ENCODE measurements at places on chromosomes 1 and 21.
A peak's percentile ranks its signal among the peaks of the same experiment; 100 is the strongest.

- no peak for DNase-seq
Measured at GRCh38 chr1:4856396-4856795, 202.0 kb downstream of the AJAP1 start.

DNA sequence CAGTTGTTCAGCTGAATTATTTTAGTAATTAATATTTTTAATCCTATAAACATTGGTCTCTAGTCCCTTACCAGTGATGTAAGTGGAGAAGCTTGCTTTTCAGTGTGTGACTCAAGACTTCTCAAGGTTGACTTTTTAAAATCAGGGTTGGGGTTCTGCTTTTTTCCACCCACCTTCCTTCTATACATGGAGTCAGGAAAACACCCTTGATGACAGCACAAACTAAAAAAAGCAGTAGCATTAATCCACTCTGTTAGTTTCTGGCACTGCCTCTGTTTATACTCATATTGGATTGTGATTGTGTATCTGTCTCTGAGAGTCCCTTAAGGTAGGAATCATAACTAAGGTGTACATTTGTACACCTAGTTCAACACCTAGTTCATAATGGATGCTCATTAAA is 8.3 kb upstream of the PLEKHO1 start:
- DNase-seq = no peak

DNA sequence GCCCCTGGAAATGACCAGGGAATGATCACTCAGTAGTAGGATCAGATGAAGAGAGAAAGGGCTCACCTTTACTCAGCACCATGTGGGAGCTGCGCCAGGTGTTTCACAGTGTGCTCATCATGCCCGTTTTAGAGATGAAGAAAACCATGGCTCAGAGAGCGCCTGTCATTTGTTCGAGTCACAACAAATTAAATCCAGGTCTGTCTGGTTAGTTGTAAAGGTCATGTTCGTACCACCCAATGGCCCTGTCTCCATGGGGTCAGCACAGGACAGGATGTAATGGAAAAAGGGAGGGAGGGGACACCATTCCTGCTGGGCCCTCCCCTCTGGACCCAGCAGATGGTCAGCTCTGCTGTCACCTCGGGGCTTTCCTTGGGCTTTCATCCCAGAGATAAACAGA is 15.2 kb downstream of the KIRREL1 start:
- DNase-seq = no peak

DNA sequence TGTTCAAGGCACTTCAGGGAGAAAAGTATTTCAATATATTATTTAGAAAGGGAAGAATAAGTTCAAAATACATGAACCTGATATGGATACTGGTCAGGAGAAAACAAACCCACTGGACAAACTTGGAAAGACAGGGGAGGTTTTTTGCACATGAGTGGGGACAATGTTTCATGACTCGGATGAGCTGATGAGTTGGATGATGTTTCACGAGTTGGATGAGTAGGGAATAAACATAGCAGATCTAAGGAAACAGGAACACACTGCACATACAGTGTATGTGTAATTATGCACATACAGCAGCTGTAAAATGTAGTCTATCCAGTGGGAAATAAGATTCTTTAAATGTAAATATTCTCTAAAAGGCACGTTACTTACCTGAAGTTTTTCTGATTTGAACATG is 682.9 kb upstream of the ADAMTS5 start:
- DNase-seq = no peak

GRCh38 chr1:1627829-1628753 is 3.9 kb upstream of the MMP23B start:
- DNase-seq = no peak

GRCh38 chr1:5720936-5721335 is 271.3 kb downstream of the NPHP4 start:
- DNase-seq = no peak

DNA sequence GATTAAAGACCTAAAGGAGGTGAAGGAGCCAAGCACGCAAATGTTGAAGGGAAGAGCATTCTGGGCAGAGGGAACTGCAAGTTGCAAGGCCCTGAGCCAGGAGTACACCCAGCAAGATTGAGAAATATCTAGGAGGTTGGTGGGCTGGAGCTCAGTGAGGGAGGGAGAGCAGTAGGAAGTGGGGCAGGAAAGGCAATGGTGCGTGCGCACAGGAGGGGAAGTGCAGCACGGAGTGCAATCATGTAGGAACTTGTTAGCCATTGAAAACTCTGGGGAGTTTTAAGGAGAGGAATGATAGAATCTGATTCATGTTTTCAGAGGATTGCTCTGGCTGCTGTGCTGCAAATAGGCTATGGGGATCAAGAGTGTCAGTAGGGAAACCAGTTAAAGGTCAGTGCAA is 13.2 kb upstream of the IGSF3 start:
- DNase-seq = no peak

GRCh38 chr1:22520871-22521270 is 42.4 kb upstream of the EPHA8 start:
- no peak for DNase-seq

DNA sequence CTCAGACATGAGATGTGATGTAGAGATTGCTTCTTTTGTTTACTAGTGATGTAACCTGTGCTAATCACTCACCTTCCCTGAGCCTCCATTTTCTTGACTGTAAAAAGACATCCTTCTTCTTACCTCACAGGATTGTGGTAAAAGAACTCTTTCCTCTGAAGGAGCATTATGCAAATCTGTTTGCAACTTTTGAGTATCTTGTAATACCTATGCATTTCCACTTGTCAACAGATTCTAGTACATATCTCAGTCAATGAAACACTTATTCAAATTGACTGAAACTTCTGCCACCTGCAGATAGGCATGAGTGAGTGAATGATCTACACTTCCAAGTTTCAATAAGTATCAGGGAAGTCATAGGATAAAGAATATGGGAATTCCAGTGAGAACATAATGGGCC is 174.7 kb downstream of the HHIPL2 start:
- no peak for DNase-seq

GRCh38 chr1:243549791-243550190 is 293.9 kb downstream of the SDCCAG8 start:
- DNase-seq = no peak

DNA sequence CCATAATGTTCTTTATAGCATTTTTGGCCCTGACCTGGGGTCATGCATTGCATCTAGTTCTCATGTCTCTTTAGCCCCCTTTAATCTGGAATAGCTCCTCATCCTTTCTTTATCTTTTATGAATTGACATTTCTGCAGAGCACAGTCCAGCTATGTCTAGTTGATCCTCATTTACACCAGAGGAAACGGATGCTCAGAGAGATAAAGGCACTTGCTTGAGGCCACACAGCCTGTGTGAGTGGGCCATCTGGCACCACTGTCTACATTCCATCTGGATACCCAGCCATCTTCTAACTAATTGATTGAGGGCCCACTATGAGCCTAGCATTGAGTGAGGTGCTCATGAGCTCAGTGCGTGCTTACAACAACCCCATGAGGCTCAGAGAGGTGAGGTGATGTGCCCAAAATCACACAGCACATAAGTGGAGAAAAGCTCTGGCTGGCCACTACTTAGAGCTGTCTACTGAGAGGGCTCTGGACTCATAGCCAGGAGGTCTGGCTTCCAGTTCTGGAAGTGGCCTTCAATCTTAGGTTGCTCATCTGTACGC is 3.5 kb downstream of the HPCA start:
- no peak for DNase-seq

GRCh38 chr1:19307794-19308508 is 4.0 kb downstream of the AKR7A2 start:
- DNase-seq = no peak

DNA sequence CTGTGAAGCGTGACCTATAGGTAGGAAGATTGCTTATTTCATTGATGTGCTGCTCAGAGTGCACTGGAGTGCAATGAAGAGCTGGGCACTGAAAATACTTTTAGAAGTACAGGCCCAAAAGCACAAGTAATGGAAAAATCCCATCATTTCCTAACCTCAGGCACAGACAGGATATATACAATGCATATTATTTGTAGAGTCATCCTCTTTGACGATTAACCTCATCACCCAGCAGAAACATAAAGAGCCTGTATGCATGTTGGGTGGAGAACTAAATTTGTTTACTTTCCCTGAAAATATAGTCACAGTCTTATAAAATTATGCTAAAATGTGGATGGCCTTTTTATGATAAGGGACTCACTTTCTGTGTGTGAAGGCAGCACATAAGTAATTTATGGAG is 98.1 kb downstream of the TNNI3K start:
- no peak for DNase-seq

GRCh38 chr1:2864203-2864905 is 62.9 kb upstream of the TTC34 start:
- DNase-seq = no peak

GRCh38 chr1:57839526-57839925 is 415.7 kb upstream of the DAB1 start:
- DNase-seq = no peak

DNA sequence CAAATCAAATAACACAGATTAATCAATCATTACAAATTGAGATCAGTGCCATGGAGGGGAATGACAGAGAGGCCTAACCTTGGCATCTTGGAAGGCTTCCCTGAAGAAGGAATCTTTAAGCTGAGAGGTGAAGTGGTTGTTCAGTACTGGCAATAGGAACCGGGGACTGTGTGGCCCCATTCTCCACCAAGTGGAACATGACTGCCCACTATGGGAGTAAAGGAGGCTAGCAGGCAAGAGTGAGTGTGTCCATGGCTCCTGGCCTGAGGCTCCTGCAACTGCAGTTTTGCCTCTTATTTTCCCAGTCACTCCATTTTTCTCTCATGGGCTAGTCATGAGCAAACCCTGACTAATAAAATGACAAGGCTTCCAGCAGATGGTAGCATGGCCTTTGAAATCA is 112.2 kb upstream of the GJB5 start:
- no peak for DNase-seq

DNA sequence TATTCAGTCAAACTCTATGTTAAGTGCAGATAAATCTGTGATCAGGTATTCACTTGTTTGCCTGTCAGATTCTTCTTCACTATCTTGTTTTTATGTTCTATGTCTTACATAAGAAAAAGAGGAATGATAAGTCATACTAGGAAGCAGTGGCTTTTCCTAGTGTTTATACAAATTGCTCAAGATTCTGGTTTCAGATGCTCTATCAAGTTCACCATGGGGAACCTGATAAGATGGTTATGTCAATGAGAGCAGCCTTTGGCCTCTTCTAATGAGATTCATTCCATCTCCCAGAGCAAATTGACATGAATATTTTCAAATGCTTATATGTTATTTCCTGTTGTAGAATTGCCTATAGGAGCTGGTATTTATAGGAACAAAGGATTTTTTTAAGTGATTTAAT is 218.8 kb upstream of the TMPRSS15 start:
- no peak for DNase-seq

DNA sequence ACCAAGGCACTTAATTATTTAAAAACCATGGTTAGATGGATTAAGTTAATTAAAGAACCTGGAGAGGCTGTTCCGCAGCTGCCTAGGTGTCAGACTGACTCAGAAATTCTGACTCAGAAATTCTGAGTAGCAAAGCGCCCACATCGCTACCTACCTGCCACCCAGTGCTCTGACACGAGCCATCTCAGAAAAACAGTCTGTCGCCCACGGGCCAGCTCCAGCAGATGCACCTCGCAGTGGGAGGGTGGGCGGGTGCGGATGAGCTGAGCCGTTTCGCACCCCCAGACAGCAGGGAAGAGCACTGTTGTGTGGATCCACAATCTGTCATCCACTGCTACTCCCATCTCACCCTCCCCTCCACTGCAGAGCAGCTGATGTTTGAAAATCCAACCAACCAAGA is 13.5 kb downstream of the KCNK1 start:
- DNase-seq = no peak

- no peak for DNase-seq
Measured at GRCh38 chr1:15249081-15249480, 2.1 kb downstream of the FHAD1 start.

DNA sequence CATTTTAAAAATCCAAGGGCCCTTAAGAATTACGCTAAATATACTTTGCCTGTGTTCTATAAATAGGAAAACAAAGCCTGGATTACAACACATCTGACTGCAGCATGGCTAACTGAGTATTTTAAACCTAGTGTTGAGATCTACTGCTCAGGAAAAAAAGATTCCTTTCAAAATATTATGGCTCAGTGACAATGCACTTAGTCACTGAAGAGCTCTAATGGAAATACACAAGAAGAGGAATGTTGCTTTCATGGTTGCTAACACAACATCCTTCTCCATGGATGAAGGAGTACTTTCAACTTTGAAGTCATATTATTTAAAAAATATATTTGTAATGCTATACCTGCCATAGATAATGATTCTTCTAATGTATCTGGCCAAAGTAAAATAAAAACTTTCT is 248.3 kb upstream of the NEGR1 start:
- DNase-seq = no peak

- no peak for DNase-seq
Measured at GRCh38 chr1:224447251-224447650, 12.7 kb upstream of the WDR26 start.

- no peak for DNase-seq
Measured at GRCh38 chr1:198865319-198865718, 226.5 kb downstream of the PTPRC start.

GRCh38 chr1:17047924-17048323 is 5.9 kb downstream of the SDHB start:
- no peak for DNase-seq

DNA sequence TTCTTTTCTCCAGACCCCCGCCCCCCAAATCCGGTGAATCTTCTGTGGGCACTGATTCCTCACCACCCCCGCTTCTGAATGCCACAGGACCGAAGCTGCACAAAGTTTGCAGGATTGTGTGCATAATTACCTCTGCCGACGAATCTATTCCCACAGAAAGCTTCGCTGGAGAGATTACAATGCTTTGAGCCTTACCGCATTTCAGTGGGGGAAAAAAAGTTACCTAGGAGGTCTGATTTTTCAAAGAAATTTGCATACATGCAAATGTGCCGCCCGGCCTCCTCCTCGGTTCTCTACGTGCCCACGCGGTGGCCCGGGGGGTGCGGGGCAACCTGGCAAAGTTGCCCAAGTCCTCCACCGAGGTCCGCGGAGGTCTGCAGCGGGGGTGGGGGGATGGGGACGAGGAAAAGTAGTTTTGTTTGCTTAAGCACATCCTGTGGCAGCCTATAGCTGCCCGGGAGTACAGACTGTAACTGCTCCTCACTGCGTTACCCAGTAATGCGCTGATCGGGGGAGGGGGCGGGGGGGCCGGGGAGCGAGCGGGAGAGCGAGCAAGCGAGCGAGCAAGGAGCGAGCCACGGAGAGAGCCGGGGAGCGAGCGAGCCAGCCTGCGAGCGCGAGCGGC is 563 bp upstream of the NFIA start:
- no peak for DNase-seq

GRCh38 chr1:75265792-75266191 is 131.6 kb downstream of the LHX8 start:
- DNase-seq = peak; percentile 12

GRCh38 chr1:205596876-205597275 is 34.9 kb downstream of the ELK4 start:
- DNase-seq = no peak

- no peak for DNase-seq
Measured at GRCh38 chr1:10216090-10216749, 5.8 kb downstream of the KIF1B start.

Data from HFF-Myc (cell line).